ENCODE measurements at places on chromosomes 3 and 15.

DNA sequence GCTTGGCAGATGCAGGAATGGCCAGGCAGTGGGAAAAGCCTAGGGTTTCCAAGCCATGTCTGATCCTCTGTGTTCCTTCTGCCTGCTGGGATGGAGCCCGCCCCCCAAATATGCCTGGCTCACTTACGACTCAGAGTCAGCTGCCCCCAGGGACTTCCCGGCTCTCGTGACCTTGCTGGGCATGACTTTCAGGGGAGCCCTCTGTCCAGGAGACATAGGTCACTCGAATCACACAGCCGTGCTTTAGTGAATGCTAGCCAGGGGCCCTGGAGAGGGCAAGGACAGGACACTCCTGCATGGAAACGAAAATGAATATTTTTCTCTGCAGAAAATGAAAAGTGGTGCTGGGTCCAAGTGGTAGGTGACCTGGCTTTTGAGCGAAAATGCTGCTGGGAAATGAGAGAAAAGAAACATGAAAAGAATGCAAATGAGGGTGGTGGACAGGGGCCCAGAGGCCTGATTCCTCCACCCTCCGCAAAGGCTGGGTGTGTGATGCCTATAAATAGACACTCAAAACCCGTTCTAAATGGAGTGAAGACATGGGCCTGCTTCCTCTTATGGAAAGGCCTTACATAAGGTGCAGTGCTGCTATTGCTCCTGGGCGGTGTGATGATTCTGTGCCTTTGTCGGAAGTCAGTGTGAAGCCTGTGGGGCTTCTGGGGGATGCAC lies 107.4 kb downstream of the APBA2 start:
- no peak for DNase-seq

DNA sequence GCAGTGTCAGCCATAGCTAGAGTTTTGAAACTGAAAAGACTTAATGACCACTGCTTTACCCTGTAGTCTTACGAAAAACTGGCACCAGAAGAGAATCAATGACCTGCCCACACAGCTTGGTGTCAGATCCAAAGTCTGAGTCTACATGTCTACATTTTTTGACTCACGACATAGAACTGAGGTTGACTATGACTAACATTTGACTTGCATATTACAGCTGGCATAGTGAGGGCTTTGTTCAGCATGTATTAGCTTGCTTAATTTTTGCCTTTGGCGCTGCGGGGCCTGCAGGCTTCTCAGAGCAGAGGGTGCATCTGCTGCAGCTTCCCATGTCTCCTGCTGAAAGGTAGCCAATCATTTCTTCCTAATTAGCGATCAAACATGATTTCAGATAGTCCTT lies 167.0 kb downstream of the EBLN2 start:
- no peak for DNase-seq

DNA sequence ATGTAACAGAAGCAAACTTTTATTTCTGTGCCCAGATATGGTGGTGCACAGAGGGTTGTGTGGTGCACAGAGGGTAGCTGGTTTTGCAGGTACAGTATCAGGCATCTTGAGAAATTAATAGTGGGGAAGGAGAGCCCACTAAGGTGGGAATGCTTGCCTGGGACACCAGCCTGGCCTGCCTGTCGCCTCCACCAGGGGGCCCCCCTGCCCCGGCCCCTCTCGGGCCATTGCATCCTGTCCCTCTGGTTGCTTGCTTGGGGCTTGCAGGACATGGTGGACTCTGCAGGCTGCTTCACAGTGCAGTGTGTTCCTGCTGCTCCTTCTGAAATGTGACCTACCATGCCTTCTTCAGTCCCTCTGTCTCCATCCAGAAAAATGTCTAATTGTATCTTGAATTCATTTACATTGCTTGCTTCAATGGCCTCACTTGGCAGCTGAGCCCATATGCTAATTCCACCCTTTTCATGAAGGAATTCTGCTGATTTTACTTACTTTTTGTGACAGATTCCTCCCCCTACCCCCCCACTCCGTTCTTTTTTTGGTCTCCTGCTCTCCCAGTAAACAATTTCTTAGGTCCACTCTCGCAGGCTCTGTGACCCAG lies 73.6 kb downstream of the EEFSEC start:
- no peak for DNase-seq

- no peak for DNase-seq
Observed at GRCh38 chr15:90287101-90287500, 21.6 kb downstream of the NGRN start.

DNA sequence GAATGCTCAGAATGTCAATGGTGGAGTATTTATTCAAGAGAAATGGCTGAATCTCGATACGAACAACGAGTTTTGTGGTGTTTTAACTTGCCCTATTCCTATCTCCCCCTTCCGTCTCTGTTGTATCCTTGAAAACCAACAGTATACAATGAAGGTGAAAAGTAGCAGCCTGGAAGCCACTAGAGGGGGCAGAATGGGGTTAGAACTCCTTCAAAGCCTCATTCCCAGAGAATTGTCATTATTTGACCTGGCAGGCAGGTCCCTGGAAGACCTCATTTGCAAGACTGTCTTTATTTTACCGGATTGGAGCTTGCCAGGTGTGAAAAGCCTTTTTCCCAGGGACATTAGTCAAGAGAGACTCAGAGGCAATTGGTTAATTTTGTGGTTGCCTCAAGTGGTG lies 139.4 kb downstream of the LRRC28 start:
- DNase-seq, result no peak

All from stimulated activated CD8-positive, alpha-beta memory T cell treated with anti-CD3 and anti-CD28 coated beads, Interleukin-4, amount 100 ng/mL, for 4 hours (primary cell).